ENCODE measurements at places on chromosomes 6 and 20. TPM values are rescaled to one million over a fixed set of nuclear protein-coding genes. Genes with fewer than 3 reads are reported as not detected.

DNA sequence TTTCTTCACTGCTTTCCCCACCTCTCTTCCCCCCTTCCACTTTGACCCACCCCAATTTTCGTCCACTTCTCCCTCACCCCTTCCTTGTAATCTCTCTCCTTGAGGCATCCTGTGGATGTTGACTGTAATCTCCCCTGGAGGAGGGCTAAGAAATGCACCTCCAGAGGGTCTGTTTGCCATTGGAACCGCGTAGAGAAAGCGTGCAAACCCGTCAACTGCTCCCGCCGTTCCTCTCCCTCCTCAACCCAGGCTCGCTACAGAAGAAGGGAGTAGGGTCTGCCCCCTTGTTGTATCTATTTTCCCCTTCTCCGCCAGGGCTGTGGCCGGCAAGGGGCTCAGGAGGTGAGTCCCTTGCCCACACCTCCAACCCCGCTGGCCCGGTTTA lies 502 bp upstream of the HTR1E start:
- H3K27me3 ChIP-seq: peaks cover 32% of the 10 kb centered on the region
- H3K4me3 ChIP-seq: no peak overlapping the region
- H3K27ac ChIP-seq: no peak overlapping the region
- no peak for DNase-seq
- no peaks in the 10 kb centered on the region for H3K36me3 ChIP-seq

DNA sequence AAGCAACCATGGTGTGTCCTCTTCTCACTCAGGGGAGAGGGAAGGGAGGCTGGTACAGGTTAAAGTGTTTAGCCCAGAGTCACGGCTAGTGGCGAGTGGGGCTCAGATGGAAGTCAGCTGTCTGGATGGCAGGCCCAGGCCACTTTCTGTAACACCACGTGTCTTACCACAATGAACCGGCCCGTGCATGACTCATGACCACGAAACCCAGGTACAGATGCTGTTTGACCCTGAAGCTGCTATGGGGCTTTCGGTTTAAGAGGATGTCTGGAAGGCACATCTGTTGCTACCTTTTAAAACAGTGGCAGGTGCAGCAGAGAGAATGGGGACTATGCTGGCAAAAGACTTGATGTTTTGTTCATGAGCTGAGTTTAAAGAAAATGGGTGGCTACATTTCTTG lies 36.5 kb upstream of the MPC1 start:
- H3K27ac ChIP-seq: no peak overlapping the region
- no peaks in the 10 kb centered on the region for H3K27me3 ChIP-seq
- H3K4me3 ChIP-seq: no peak overlapping the region
- no peaks in the 10 kb centered on the region for H3K4me1 ChIP-seq

DNA sequence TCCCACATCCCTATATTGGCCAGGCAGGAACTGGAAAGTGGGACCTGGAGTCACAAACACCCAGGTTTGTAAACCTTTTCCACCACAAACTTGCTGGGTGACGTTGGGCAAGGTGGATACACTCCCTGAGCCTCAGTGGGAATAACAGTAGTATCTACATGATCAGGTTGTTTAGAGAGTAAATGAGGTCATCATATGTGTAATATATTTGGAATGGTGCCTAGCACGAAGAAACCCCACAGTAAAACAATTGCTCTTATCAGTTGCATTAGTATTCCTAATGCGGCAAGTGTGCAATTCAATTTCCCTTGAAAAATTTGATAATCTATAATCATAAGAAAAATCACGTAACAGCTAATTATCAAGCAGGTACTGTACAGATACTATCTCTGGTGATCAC lies 51.9 kb downstream of the HIVEP2 start:
- H3K36me3 ChIP-seq: no peaks in the 10 kb centered on the region
- H3K4me1 ChIP-seq: no peaks in the 10 kb centered on the region
- no peaks in the 10 kb centered on the region for H3K27me3 ChIP-seq
- no peak for DNase-seq
- H3K27ac ChIP-seq: no peak overlapping the region

- H3K36me3 ChIP-seq: peaks cover 97% of the 10 kb centered on the region
- no peak overlapping the region for H3K27ac ChIP-seq
- DNase-seq: no peak
These were observed 18.9 kb upstream of the RPL7L1 start for GRCh38 chr6:42860481-42860880.

DNA sequence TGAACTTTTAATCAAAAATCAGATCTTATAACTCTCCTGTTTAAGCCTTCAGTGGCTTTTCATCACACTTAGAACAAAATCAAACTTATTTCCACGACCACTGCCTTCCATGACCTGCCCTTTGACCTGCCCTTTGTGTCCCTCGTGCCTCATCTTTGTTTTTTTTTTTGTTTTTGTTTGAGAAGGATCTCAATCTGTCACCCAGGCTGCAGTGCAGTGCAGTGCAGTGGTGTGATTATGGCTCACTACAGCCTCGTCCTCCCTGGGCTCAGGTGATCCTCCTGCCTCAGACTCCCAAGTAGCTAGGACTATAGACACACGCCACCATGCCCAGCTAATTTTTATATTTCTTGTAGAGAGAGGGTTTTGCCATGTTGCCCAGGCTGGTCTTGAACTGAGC lies 86.8 kb downstream of the CNBD2 start:
- H3K36me3 ChIP-seq: no peaks in the 10 kb centered on the region
- no peak overlapping the region for H3K4me3 ChIP-seq
- H3K27ac ChIP-seq: no peak overlapping the region
- H3K27me3 ChIP-seq: no peaks in the 10 kb centered on the region
- no peak for DNase-seq
- peaks cover 5% of the 10 kb centered on the region for H3K4me1 ChIP-seq

DNA sequence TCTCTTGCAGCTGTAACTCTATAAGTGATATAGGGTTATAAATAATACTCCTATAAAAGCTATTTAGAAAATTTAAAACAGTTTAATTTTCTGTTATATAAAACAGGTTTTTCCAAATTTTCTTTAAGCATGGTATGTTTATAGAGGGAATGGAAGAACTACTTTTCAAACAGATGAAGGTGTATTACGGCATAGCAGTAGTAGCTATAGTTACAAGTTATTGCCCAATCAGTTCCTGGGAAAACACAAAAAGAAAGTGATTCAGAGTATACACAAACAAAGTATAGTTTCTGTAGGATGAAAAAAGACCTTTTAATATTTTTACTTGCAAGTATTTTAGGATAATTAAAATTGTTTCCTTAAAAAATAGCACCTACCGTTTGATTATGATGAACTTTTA lies 9.8 kb downstream of the SLC17A5 start:
- H3K27me3 ChIP-seq: no peaks in the 10 kb centered on the region
- no peaks in the 10 kb centered on the region for H3K4me1 ChIP-seq
- no peak for DNase-seq
- no peak overlapping the region for H3K4me3 ChIP-seq

DNA sequence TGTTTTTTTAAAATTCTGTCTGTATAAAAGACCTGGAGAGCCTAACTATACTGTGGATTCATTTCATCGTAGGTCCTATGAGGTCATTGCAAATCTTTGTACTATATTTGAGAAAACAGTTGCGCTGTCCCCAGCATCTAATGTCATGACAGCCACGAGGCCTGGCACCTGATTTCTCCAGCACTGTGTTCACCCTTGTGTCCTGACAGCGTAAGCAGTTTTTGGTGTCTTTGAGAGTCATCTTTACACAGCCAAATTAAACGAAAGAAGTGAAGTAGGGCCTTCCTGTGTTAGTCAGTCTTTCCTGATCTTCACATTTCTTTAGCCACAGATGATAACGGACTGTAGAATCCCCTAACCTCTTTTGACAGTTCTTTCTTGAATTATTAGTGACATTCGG lies 70.6 kb upstream of the PHACTR2 start:
- no peak overlapping the region for H3K4me3 ChIP-seq
- H3K4me1 ChIP-seq: no peaks in the 10 kb centered on the region
- no peaks in the 10 kb centered on the region for H3K27me3 ChIP-seq
- DNase-seq: no peak
- no peaks in the 10 kb centered on the region for H3K36me3 ChIP-seq
- no peak overlapping the region for H3K27ac ChIP-seq

- H3K4me1 ChIP-seq: no peaks in the 10 kb centered on the region
- H3K27me3 ChIP-seq: no peaks in the 10 kb centered on the region
- no peaks in the 10 kb centered on the region for H3K36me3 ChIP-seq
- H3K27ac ChIP-seq: no peak overlapping the region
- DNase-seq: no peak
These were observed 13.5 kb downstream of the TMEM170B start for GRCh38 chr6:11551053-11551452.

DNA sequence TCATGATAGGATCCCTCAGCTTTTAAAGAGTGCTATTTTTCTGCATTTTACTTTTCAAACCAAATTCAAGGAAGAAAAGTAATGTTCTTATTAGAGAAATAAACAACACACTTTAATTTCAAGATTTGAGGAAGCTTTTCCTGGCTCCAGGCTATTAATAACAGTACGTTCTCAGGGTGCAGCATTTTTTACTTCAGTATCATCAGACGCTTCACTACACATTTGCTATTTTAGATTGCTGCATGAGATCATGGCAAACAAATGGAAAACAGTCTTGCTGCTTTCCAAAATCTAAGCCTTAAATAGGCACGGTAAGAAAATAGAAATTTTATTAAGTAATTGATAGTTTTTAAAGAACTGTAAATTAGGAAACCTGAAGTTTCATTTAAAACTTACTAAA lies 253.6 kb upstream of the EXOC2 start:
- no peaks in the 10 kb centered on the region for H3K36me3 ChIP-seq
- H3K4me3 ChIP-seq: no peak overlapping the region
- no peaks in the 10 kb centered on the region for H3K4me1 ChIP-seq
- no peaks in the 10 kb centered on the region for H3K27me3 ChIP-seq
- no peak overlapping the region for H3K27ac ChIP-seq
- DNase-seq: no peak

GRCh38 chr6:118464620-118465019 lies 83.5 kb upstream of the PLN start:
- H3K4me3 ChIP-seq: no peak overlapping the region
- no peak for DNase-seq
- no peak overlapping the region for H3K27ac ChIP-seq
- no peaks in the 10 kb centered on the region for H3K27me3 ChIP-seq

- H3K36me3 ChIP-seq: no peaks in the 10 kb centered on the region
- no peak for DNase-seq
- H3K4me1 ChIP-seq: no peaks in the 10 kb centered on the region
- no peaks in the 10 kb centered on the region for H3K27me3 ChIP-seq
- no peak overlapping the region for H3K27ac ChIP-seq
These were observed 26.5 kb downstream of the CYB5R4 start for GRCh38 chr6:83885984-83886383.

DNA sequence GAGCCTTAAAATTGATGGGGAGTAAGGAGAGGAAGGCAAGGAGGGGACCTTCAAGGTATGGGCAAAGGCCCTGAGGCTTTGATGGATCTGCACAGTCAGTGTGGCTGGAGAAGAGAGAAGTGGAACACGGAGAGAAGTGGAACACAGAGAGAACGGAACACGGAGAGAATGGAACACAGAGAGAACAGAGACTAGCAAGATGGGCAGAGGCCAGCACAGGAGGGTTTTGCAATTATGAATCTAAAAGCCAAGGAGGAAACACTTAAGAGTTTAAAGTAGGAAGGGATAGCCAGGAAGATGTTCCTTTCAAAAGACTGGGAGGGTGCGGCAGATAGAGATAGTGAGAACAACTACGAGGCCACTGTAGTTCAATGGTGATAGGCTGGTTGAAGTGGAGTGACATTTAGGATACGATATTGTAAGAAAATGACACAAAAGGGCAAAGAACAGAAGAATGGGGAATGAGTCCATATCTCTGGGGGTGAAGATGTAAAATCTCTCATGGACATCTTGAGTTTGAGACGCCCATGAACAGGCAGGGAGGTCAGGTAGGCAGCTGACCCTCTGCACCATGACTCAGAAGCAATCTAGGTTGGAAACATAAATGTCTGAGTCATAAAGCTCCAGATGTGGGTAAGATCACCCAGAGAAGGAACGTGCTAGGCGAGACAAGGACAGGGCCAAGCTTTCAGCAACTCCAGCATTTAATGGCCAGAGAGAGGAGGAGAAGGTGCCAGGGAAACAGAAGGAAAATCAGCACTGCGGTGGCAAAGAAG lies 25.4 kb downstream of the ZMYND8 start:
- peaks cover 74% of the 10 kb centered on the region for H3K4me1 ChIP-seq
- DNase-seq: peak; percentile 51
- H3K4me3 ChIP-seq: no peak overlapping the region
- no peaks in the 10 kb centered on the region for H3K36me3 ChIP-seq

- H3K27ac ChIP-seq: no peak overlapping the region
- no peak for DNase-seq
- H3K4me3 ChIP-seq: no peak overlapping the region
- no peaks in the 10 kb centered on the region for H3K4me1 ChIP-seq
- no peaks in the 10 kb centered on the region for H3K27me3 ChIP-seq
These were observed 26.5 kb downstream of the ZNF292 start for GRCh38 chr6:87181903-87182302.

DNA sequence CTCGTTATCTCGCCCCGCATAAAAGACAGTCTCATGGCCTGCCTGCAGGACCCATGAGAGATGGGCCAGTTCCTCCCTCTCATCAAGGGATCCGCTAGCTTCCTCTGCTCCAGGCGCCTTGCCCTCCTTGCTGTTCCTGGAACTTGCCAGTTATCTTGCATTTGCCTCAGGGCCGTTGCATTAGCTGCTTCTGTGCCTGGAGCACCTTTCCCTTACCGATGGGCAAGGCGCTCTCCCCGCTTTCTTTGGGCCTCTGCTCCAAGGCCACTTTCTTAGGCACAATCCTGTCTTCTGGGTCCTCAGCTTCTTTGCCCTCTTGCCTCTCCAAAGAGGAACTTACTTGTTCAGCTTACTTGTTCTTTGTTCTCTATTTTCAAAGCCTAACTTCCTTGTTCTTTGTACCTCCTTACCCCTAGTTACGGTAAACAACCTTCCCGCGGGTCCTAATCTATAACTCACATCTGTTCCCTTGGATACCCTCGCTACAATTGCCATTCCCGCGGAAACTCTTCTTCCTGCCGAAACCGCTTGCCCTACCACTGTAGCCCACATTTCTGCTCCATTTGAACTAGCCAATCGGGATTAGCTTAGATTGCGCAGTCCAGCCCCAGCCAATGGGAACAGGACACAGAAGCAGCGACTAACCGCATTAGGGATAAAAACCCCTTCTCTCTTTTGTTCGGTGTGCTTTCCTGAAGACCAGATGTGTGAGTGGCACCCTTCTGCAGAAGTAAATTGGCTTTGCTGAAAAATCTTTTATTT lies 887 bp upstream of the NSFL1C start:
- no peaks in the 10 kb centered on the region for H3K36me3 ChIP-seq
- H3K27me3 ChIP-seq: no peaks in the 10 kb centered on the region
- peaks cover 27% of the 10 kb centered on the region for H3K4me1 ChIP-seq
- H3K27ac ChIP-seq: peak overlapping the region; percentile 94
- DNase-seq: peak; percentile 65
- H3K4me3 ChIP-seq: peak overlapping the region; percentile 8

DNA sequence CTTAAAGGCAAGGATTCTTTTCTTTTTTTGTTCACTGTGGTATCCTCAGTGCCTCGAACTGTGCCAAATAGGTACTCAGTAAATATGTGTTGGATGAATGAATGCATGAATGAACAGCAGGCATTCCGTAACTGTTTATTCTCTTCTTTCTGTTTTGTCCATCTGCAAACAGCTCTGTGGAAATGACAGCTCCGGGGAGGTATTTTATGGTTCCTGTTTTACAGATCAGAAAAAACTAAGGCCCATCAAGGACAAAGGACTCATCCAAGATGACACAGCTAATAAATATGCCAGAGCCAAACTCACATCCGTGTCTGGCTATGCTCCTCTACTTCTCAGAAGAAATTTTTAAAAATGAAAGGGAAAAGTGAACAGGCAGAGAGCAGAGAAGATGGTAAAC lies 21.0 kb downstream of the JPH2 start:
- no peak for DNase-seq
- H3K36me3 ChIP-seq: no peaks in the 10 kb centered on the region
- peaks cover 14% of the 10 kb centered on the region for H3K27me3 ChIP-seq
- H3K4me1 ChIP-seq: peaks cover 5% of the 10 kb centered on the region

Gene VSTM2L
- 3.0 TPM for total RNA-seq

Gene VWA7
- total RNA-seq: 22.1 TPM

Gene ITPR3
- total RNA-seq: 117 TPM

Gene SSTR4
- total RNA-seq: not detected

All from transverse colon (tissue), 4 donors.